ENCODE measurements at places on chromosomes 7 and 10.

DNA sequence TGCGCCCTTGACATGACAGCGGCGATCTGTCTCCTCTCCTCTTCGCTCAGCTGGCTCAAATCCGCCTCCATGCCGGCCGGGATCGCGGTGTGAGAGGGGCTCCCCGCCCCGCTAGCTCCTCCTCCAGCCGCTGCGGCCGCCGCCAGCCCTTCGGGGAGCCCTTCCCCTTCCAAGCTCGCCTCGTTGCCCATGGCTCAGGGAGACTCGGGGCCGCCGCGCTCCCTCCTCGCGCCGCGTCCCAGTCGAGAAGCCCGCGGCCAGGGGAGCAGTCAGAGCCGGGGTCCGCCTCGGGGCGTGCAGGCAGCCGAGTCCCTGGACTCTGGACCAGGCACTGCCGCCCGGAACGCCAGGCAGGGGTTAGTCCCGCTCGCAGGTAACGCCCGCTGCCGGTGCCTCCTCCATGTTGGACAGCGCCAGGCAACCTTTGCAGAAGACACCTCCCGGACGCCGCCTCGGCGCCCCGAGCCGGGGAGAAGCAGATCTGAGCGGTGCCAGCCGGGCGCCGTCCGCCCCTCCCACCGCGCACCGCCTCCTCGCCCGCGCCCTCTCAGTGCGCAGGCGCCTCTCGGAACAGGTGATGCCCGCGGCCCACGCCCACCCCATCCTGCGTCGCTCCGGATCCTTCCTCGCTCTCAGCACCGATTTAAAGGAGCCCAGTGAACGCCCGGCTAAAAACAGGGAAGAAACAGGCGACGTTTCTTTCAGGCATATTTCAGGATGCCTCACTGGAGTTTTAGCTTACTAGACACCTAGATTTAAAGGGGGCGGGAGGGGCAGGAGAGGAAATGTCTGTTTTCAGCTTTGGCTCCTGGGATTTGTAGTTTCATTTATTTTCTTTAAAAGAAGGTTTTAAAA, at the start of gene PCLO:
PCLO (minus strand) TSS at position 483 of the 855 bp plus-strand sequence; CDS start at position 191, 292 bp downstream.
- DNase-seq: peak; percentile 90

GRCh38 chr7:85104432-85105205, 82.2 kb downstream of the SEMA3D start:
- DNase-seq: no peak

DNA sequence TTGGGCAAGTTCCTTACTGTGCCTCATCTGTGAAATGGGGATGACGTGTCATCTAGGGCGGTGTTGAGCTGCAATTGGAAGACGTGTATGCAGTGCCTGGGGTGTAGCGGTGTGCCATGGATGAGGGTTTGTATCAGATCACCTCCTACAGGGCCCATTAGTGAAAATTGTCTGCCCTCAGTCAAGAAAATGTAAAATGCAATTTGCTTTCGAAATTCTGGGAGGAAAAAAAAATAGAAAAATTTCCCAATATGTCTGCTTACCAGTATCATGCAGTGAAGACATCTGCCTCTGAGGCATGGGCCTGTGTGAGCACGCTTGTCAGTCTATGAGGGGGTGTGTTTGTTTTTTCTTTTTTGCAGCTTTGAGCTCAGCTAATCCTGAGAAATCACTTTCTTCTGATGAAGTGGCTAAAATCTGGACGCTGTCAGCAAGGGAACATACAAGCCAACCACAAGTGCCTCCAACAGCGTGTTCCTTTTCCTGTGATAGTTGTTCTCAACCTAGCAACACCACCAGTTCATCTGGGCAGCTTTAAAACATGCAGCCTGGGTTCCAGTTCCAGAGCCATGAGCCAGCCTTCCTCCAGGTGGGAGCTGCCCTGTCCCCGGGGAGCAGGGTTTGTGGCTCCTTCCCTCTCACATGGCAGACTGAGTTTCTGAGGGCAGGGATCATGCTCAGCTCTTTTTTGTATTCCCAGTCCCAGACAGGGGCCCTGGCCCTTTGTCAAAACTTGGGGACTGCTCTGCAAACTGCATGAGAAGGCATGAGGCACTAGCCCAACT, 10.3 kb downstream of the FAM241B start:
- no peak for DNase-seq

- DNase-seq: no peak
Measured at GRCh38 chr7:103941976-103942375, 47.5 kb downstream of the RELN start.

- DNase-seq: no peak
Measured at GRCh38 chr7:158560386-158560785, 27.2 kb downstream of the PTPRN2 start.

- no peak for DNase-seq
Measured at GRCh38 chr7:92790992-92791391, 45.4 kb downstream of the CDK6 start.

- DNase-seq: no peak
Measured at GRCh38 chr10:74335501-74335900, 184.5 kb downstream of the ADK start.

GRCh38 chr7:92282930-92283329, 37.2 kb downstream of the ANKIB1 start:
- no peak for DNase-seq

DNA sequence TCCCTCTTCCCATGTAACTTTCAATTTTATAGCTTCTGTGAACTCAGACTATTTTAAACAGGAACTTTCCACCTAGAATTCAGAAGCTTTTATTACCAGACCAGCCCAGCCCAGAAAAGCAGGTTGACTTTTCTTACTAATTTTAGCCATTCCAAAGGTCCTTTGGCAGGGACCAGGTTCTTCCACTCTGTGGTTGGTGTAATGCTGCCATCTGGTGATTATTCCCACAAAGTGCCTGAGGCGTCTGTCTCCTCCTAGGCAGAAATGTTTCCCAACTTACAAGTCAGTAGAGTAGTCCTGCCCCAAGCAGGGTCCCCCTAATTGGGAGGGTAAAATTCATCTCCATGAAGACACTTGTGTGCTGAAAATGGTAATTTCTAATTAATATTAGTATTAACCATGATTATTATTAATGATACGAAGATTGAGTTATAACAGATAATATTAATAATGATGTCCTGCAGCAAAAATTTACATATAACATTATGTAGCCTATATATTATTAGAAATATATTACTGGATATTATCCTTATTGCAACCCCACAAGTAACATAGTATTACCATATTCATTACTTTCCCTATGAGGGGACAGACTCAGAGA, 53.0 kb upstream of the PPP1R17 start:
- no peak for DNase-seq

DNA sequence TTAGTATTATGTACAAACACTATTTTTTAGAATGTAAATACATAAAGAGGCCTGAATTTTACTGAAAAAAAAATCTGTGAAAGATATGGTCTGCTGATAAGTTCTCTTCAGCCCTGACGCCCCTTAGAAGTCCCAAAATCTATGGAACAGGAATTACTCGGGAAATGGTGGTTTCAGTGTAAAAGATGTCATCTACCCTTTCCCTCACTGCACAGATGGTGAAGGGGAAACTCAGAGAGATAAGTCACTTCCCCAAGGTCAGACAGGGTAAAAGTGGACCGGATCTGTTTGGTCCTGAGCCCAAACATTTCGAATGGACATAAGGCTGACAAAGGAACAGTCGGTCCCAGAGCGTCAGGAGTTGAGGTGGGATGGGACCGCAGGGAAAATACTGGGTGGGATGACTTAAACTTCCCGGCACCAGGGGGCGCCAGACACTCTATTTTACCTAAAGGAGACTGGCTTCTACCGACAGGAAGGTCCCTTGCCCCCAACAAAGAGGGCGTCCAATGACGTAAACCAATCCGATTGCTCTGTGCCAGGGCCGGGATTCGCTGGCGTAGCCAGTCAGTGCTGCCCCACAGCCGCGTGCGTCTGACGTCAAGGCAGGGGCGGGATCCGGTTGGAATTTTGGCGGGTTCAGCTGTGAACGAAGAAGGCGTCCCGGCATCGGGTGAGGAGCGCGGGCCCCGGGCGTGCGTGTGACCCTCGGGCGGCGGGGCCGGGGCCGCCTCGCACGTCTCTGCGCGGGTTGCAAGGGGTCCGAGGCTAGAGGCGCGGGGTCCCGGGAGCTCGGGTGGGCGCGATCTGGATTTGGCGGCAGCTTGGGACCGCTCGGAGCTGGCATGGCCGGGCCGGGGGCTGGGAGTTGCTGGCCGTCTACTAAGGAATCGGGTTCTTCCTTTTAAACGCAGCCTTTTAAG, at the start of gene MCM10:
MCM10 (plus strand) TSS at position 625 of the 923 bp plus-strand sequence. CDS start 2,645 bp downstream, outside the sequence.
- peak; percentile 69 for DNase-seq

DNA sequence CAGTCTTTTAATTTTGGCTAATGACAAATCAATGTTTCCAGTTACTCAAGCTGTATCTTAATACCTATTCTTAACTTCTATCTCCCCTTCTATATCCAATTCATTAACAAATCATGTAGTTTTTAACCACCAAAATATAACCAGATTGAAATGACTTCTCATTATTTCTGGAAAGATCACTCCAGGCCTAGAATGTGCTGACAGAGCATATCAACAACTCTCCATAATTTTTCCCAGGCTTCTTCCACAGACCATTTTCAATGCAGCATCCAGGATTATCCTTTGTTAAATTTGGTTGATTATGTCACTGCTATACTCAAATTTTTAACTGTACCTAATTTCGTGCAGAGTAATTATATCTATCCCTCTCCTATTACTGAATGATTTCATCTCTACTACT, 704.1 kb downstream of the PCDH15 start:
- no peak for DNase-seq

GRCh38 chr7:80785961-80786536, 132.8 kb downstream of the SEMA3C start:
- DNase-seq: no peak

DNA sequence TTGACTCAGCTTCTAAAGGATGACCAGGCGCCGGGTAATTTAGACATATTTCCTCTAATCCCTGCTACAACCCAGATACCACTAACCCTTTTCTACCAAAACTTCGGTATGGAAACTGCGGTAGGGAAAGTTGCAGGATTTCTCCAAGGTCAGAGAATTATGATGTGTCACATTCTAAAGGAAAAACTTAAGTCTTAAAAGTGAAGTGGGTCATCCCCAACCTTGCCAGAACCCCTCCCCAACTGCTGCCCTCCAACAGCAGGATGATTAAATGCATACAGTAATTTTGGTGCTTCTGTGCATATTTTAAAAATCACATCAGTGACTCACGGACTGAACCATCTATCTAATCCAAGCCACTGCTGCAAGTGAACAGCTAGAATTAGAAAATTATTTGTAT, 52.7 kb downstream of the GRB10 start:
- no peak for DNase-seq

DNA sequence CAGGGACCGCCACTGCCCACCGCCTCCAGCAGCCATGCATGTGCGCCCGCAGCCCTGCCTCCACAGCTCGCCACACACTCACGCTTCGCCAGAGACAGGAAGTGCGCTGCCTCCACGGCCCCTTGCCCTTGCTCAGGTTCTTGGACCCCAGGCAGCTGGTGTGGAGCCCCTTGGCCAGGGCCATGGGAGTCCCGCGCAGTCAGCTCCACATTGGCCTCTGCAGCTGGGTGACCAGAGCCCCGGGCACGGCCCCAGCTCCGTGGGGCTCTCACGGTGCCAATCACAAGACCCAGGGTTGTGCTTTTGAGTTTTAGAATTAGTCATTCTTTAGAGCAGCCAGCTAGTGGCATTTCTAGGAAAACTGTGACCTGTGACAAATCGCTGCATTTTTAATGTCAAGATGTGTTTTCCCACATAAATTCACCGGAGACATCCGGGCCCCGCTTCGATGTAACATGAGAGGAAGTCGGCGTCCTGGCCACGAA, 4.3 kb upstream of the UTF1 start:
- DNase-seq: no peak

- DNase-seq: no peak
Measured at GRCh38 chr7:23026164-23026563, 12.2 kb upstream of the HYCC1 start.

DNA sequence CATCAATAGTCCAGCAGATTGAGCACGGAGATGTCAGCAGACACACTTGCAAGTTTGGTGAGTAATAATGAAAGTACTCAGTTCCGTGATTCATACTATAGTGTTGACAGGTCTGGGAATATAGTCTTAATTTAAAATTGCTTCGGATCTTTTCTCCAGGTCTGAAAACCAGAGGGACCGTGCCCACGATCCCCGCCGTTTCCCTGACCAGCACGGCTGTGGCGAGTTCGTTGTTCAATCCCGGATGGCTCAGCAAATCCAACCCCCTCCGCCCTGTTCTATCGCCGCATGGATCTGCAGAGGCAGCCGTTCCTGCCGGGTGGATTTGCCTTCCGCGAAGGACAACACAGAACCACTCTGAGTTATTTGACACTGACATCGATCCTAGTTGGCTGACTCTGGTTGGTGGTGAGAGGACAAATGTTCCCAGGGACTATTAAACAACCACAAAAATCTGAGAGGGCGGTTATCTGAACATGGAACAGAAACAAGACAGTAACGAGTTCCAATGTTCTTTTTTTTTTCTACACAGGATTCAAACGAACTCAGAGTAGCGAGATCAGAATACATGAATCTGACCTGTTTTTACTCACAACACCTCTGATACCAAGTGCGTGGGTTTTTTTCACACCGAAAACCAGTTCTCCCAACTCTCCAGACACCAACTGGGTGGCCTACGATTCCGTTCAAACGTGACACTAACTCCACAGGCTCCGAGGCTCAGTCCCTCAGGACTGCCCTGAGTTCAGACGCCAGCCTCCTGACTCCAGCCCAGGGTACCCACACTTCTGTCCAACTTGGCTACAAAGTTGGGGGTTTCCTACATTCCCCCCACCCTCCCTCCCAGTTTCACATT, 52.7 kb downstream of the RBM17 start:
- DNase-seq: no peak

DNA sequence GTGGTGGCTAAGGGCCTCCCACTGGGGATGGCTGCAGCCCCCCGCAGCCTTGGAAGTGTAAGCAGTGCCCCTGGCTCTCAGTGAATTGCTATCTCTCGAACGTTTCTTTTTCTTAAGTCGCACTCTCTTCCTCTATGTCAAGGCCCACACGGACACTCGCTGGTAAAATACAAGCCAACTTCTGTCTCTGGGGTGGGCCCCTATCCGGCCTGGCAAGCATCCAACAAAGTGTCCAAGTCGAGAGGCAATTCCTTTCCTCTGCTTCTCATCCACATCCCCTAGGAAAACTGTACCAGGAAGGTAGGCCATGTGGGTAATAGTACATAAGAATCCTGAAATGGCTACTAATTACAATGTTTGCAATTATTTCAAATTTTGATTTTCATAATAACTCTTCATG, 194.9 kb upstream of the MGMT start:
- no peak for DNase-seq

DNA sequence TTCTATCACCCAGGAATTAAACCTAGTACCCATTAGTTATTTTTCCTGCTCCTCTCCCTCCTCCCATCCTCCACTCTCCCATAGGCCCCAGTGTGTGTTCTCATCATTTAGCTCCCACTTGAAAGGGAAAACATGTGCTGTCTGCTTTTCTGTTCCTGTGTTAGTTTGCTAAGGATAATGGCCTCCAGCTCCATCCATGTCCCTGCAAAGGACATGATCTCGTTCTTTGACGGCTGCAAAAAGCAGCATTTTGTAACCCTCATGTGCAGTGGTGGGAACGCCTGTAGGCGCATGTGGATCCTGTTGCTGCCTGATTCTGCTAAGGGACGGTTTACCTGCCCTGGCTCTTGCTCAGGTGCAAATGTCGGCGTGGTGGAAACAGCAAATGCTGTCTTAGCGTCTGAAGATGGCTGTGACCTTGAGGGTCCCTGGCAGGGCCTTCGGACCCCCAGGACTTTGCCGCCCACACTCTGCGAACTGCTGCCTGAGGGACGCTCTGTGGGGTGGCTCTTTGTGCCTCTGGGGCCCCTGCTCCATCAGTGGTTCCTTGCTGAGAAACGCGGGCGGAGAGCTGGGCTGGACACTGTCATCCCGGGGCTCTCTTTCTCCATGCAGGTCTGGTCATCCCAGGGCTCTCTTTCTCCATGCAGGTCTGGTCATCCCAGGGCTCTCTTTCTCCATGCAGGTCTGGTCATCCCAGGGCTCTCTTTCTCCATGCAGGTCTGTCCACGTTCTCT, 5.6 kb upstream of the MTG1 start:
- DNase-seq: no peak

Data from NCI-H2081 treated with DMSO at 0.1 percent for 48 hours (cell line).